ENCODE measurements at places on chromosomes 2 and 18.
A peak's percentile ranks its signal among the peaks of the same experiment; 100 is the strongest.

DNA sequence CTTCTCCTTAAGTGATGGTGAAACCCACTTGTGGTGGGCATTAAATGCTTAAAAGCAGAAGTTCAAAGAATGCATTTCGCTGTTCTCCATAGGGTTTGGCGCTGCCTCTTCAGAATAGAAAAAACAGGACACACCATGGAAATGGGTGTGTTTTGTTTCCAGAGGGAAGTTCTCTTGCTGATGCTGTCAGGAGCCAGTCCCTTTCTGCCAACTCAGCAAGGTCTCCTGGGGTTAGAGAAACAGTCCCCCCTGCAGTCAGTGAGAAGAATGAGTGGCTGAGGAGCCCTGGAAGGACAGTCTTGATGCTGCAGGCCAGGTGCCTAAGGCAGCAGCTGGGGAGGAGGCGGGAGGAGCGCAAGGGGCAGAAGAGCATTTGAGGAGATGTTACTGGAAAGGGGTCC is 37.8 kb upstream of the ASAP2 start:
- DNase-seq = peak; percentile 93

DNA sequence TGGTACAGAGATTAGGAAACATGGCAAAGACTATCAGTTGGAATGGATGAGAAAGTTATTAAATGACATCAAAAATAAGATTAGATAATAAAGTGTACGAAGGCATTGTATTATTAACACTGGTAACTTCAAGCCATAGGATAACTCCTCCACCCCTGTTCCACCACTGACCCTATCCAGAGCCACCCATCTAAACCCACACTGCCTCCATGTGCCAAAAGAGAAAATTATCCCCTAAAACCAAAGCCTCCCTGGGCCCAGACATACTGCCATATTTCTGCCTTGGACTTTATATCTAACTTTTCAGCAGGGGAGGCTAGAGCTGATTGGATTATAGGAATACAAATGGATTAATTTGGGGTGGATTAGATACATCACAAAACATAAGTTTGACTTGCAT is 443.7 kb downstream of the BCL11A start:
- no peak for DNase-seq

DNA sequence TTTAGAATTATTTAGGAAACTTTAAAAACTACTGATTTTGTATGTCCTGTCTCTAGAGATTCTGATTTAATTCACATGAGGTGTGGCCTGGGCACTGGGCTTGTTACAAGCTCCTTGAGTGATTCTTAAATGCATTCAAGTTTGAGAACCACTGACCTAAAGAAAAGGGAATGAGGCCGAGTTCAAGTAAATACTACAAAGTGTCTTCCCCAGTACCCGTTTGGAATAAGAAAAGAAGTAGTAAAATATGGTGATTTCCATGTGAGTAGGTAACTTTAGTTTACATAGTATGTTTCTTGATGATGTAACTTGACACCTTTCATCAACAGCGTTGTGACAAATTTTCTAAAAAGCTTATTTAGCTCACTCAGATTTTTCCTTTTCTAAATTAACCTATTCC is 1022.9 kb upstream of the NRXN1 start:
- DNase-seq = no peak

- no peak for DNase-seq
Measured at GRCh38 chr2:36296798-36297197, 58.8 kb upstream of the CRIM1 start.

GRCh38 chr2:9815076-9815475 is 28.2 kb upstream of the TAF1B start:
- DNase-seq = no peak

DNA sequence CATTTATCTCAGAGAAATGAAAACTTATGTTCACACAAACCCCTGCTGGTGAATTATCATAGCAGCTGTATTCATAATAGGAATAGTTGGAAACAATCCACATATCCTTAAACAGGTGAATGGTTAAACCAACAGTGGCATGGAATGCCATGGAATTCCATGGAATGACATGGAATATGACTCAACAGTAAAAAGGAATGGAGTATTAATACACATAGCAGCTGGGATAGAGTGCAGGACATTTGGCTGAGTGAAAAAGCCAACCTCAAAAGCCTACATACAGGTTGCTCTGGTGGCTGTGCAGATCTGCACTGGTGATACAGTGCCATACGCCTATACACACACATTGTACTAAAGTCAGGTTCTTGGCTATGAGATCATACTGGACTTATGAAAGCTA is 69.5 kb downstream of the FAM168B start:
- DNase-seq = no peak

DNA sequence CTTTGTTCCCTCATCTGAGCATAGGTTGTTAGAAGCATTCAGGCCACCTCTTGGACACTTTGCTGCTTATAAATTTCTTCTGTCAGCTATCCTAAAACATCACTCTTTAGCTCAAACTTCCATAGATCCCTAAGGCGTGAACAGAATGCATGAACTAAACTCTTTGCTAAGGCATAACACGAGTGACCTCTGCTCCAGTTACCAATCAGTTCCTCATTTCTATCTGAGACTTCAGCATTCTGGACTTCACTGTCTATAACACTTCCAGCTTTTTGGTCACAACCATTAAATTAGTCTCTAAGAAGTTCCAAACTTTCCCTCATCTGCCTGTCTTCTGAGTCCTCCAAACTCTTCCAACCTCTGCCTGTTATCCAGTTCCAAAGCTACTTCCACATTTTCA is 8.3 kb upstream of the VWA3B start:
- DNase-seq = peak; percentile 42

- DNase-seq = no peak
Measured at GRCh38 chr2:38460313-38460712, 83.2 kb upstream of the ATL2 start.

DNA sequence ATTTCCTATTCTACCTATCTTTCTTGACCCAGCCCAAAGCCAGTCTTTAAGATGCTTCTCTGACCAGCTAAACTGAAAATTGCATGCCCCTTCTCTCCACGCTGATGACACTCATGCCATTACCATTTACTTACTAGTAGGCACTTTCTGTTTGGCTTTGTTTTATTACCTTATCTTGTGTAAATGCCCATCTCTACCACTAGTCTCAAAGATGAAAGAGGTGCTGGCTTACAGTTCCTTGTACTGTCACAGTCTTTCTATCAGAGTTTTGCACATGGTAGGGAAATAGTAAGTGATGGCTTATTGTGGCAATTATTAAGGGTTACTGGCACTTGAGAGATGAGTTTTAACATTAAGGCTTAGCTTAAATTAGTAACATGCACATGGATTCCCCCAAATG is 352.1 kb downstream of the RBM43 start:
- DNase-seq = no peak

GRCh38 chr2:30934066-30934465 is 126.8 kb upstream of the CAPN13 start:
- DNase-seq = peak; percentile 72
